ENCODE measurements at places on chromosomes 7 and 10. TPM values are rescaled to one million over a fixed set of nuclear protein-coding genes. Genes with fewer than 3 reads are reported as not detected.

Gene CARD11
- total RNA-seq, result 3.1 TPM

Gene SPDYE5
- not detected for total RNA-seq

DNA sequence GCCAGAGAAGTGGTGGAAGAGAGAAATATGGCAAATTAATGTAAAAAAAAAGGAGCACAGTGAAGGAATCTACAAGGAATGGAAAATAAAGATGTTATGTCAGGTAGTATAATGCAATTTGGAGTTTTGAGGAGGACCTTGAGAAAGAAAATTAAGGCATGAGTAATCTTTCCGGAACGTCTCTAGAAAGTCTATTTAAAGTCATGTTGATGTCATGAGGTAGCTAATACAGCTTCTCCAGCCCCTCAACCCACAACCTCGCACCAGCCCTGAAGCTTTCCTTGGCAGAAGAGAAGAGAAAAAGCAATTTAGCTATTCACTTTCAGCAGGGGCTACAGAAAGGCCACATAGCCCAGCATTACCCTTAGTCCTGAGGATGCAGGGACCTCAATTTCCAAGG lies 22.5 kb downstream of the TRDMT1 start:
- no peaks in the 10 kb centered on the region for H3K4me1 ChIP-seq
- no peaks in the 10 kb centered on the region for H3K27me3 ChIP-seq
- H3K27ac ChIP-seq, result no peak overlapping the region
- no peak for DNase-seq

DNA sequence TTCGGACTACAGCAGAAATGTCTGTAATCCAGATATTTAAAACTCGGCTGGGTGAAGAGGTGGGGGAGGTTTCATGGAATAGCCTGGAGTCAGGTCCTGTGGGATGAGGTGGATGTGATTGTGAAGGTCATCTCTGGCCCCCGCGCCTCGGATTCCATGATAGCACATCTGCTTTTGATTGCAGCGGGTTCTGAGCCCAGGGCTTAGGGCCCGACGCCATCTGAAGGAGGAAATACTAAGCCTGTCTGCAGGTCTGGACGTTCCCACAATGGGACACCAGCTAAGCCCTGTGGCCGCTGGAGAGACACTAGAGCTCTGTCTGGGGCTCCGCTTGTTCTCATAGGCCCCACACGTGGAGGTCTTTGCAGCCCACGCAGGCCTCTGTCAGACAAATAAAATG lies 328.7 kb downstream of the CXCL12 start:
- H3K27me3 ChIP-seq, result no peaks in the 10 kb centered on the region
- H3K4me3 ChIP-seq, result no peak overlapping the region
- H3K27ac ChIP-seq, result no peak overlapping the region
- no peaks in the 10 kb centered on the region for H3K36me3 ChIP-seq

Gene CPED1
- total RNA-seq, result 4.4 TPM

GRCh38 chr10:32795598-32796183 lies 162.3 kb downstream of the ITGB1 start:
- H3K4me1 ChIP-seq, result no peaks in the 10 kb centered on the region
- no peak overlapping the region for H3K4me3 ChIP-seq
- H3K27me3 ChIP-seq, result no peaks in the 10 kb centered on the region
- H3K36me3 ChIP-seq, result no peaks in the 10 kb centered on the region
- no peak overlapping the region for H3K27ac ChIP-seq
- no peak for DNase-seq
